ENCODE measurements at places on chromosomes 3 and 15. TPM values are rescaled to one million over a fixed set of nuclear protein-coding genes. Genes with fewer than 3 reads are reported as not detected.

- DNase-seq = no peak
Measured at GRCh38 chr3:64913515-64913914, 225.7 kb upstream of the ADAMTS9 start.

- DNase-seq = no peak
Measured at GRCh38 chr15:72307026-72307425, 12.9 kb downstream of the CELF6 start.

DNA sequence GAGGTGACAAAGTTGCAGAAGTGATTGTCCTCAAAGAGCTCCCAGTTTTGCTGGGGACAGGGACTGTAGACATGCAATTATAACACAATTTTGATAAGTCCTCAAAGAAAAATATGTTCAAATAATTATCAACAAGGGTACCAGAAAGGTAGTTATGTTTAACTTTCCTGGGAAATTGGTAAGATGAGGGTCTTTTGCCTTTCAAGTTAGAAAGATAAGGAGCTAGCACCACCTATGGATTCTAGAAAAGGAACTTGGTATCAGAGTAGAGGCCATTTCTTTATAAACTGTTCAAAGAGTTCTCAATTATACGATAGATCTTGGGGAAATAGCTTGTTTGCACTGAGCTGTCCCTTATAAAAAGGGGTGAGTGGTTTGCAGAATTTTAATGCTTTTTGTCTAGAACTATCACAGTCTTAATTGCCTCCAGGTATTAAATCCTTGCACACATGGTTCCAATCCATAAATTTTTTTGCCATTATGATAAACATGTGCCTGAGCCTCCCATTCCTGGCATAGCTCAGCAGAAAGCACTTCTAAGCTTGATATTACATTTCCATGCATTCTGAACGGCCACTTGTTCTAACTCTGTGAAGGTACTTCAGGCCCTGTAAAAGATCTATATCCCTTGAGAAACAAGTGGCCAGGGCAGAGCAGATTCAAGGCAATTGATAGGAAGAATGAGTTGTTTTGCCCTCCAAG lies 247.5 kb upstream of the LRIG1 start:
- DNase-seq = no peak

DNA sequence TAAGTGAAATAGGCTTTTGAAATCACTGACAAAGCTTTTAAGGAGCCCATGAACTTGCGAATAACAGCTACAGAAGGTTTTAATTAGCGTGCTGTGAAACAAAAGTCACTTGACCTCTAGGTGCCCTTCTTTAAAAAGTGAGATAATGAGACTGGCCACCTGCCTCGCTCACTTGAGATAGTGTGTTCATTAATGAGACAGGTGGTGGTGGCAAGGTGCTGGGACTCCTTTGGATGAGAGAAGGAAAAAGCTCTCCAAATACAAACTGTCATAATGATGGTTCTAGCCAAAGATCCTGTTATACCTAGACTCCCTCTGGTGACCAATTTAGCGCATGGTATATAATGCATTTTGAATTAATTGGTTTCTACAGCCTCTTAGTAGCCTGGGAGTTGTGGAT lies 22.7 kb upstream of the IREB2 start:
- DNase-seq = peak; percentile 30

DNA sequence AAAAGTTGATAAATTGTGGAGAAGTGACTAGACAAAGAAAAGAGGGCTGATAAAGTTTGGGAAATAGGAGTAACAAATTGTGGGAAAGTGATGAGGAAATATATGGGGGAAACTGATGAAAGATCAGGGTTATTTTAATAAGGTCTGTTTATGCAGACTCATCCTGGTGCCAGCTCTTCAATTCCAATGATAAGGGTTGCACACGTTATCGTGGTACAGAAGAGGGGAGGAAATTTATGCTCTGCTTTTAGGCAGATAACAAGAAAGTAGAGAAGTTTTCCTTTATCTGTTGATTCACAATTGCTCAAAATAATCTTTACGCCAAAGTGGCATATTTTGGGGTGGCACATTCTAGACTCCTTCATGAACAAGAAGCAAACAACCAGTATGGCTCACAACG lies 32.1 kb upstream of the LIPC start:
- DNase-seq = no peak

GRCh38 chr3:163327086-163327485 lies 1751.2 kb downstream of the SI start:
- no peak for DNase-seq

- DNase-seq = no peak
Measured at GRCh38 chr3:64488939-64489338, 198.9 kb downstream of the ADAMTS9 start.

DNA sequence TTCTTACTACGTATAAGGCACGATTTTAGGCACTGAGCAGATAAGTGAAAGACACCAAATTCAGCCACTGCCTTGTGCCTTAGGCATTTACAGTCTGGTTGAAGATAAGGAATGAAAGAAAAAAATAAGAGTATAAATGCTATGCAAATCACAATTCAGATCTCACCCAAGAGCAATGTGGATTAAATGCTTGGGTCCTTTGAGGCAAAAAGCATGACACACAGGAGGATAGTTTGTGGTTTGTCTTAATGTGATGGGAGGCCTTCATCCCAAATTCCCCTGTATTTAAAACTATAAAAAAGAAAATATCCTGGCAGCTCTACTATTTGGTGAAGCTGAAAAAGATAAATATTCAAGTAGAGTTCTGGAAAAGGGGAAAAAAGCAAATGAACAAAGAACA lies 79.8 kb downstream of the TGFBR2 start:
- peak; percentile 57 for DNase-seq

DNA sequence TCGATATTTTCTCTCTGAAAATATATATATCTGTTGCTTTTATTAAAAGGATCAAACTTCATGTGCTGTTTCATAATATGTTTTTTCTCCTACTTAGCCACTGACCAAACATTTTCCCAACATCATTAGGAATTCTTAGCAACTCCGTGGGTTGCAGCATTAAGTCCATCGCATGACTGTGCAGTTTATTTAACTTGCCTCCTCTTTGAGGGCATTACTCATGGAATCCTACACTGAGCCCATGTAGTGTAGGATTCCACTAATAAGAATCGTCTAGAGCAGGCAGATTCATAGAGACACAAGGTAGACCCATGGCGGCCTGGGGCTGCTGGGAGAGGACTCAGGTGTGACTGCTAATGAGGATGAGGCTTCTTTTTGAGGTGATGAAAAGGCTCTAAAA lies 49.3 kb downstream of the CMTM6 start:
- peak; percentile 84 for DNase-seq

GRCh38 chr15:61041886-61042285 lies 187.2 kb downstream of the RORA start:
- DNase-seq = no peak

- DNase-seq = no peak
Measured at GRCh38 chr3:186129206-186129605, 20.3 kb upstream of the ETV5 start.

GRCh38 chr3:140599496-140599895 lies 78.4 kb upstream of the TRIM42 start:
- DNase-seq = no peak

DNA sequence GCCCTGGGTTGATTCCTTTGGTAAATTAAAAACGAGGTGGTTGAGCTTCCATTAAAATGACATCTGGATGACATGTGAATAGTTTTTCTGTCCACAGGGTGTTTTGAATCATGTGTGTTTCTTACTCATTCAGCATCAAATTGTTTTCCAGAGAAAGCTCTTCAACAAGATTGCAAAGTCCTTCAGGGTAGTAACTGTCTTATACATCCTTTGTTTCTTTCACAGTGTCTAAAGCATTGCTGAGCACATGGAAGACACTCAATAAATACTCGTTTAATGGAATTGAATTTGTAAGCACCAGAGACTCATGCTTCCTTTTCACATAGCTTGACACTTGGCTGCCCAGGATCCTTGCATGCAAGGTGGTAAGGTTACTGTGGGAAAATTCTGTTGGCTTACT lies 223.1 kb upstream of the CNTN6 start:
- DNase-seq = no peak

DNA sequence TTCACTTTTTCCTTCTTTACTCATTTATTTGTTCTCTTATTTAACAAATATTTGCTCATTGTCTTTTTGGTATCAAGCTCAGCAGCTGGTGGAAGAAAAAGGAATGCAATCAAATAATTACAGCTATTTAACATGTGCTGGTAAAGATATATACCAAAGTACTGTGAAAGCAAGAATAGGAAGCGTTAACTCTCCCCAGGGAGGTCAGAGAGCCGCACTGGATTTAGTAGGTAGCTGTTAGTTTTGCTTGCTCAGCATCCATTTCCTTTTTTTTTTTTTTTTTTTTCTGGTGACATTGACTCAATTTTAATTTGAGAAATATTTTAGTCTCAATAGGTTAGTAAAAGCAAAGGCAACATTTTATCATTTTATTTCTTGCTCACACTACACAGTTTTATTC lies 308.5 kb upstream of the MDFIC2 start:
- no peak for DNase-seq

ALDH1L1 gene
- not detected for total RNA-seq

GOLGA8T gene
- 0.26 TPM for total RNA-seq

ADAMTSL3 gene
- 0.26 TPM for total RNA-seq
